Bronchial epithelial cell (primary cell): ENCODE measurements at places on chromosomes 2 and 18. TPM values are rescaled to one million over a fixed set of nuclear protein-coding genes. Genes with fewer than 3 reads are reported as not detected.

C1GALT1C1L gene
- not detected in 2 replicates for total RNA-seq

RFTN2 gene
- under 0.01 and 0.13 TPM in 2 replicates for total RNA-seq

HYCC2 gene
- 8.4 and 13.2 TPM in 2 replicates for total RNA-seq

ALK gene
- not detected in 2 replicates for total RNA-seq

XIRP2 gene
- total RNA-seq = not detected in 2 replicates

TMEM169 gene
- total RNA-seq = 0.26 and 0.51 TPM in 2 replicates

TCF7L1 gene
- total RNA-seq = 1.3 and 1.9 TPM in 2 replicates

SNORC gene
- 0.53 and 1.0 TPM in 2 replicates for total RNA-seq

GTF2A1L gene
- total RNA-seq = 0.26 TPM in 1 of 2 replicates, not detected in the other

LCLAT1 gene
- 8.7 and 11.5 TPM in 2 replicates for total RNA-seq

RBM45 gene
- total RNA-seq = 13.7 and 22.1 TPM in 2 replicates

RFX8 gene
- not detected in 2 replicates for total RNA-seq

CASP10 gene
- 2.6 and 5.1 TPM in 2 replicates for total RNA-seq

DES gene
- total RNA-seq = not detected in 2 replicates

CPS1 gene
- total RNA-seq = 6.3 and 12.6 TPM in 2 replicates

KIF1A gene
- total RNA-seq = not detected in 2 replicates

TMEM247 gene
- not detected in 2 replicates for total RNA-seq

ABCG8 gene
- under 0.01 TPM in 1 of 2 replicates, not detected in the other for total RNA-seq

NETO1 gene
- not detected in 2 replicates for total RNA-seq

C2orf78 gene
- not detected in 2 replicates for total RNA-seq

TRIM43 gene
- under 0.01 TPM in 1 of 2 replicates, not detected in the other for total RNA-seq

TUBB8B gene
- total RNA-seq = not detected in 2 replicates

UGT1A8 gene
- under 0.01 TPM in 2 replicates for total RNA-seq

SKOR2 gene
- not detected in 2 replicates for total RNA-seq

RAD51AP2 gene
- 0.13 TPM in 1 of 2 replicates, not detected in the other for total RNA-seq

SH2D6 gene
- 0.13 TPM in 1 of 2 replicates, not detected in the other for total RNA-seq

MAB21L4 gene
- total RNA-seq = 0.53 and 5.1 TPM in 2 replicates

CCT4 gene
- 122 and 183 TPM in 2 replicates for total RNA-seq

TMEM198 gene
- total RNA-seq = under 0.01 and 0.13 TPM in 2 replicates

CD226 gene
- 0.53 and 0.64 TPM in 2 replicates for total RNA-seq

TIGD1 gene
- total RNA-seq = 1.1 and 1.5 TPM in 2 replicates

ACAA2 gene
- total RNA-seq = 10.3 and 11.0 TPM in 2 replicates

RBMS1 gene
- total RNA-seq = 30.0 and 34.1 TPM in 2 replicates

ZNF397 gene
- total RNA-seq = 12.4 and 15.0 TPM in 2 replicates

SPAST gene
- 22.7 and 25.5 TPM in 2 replicates for total RNA-seq

RGPD6 gene
- total RNA-seq = 15.5 and 45.6 TPM in 2 replicates

DNAJC5G gene
- not detected in 2 replicates for total RNA-seq

CAPN14 gene
- total RNA-seq = 10.3 and 35.1 TPM in 2 replicates

CXCR4 gene
- total RNA-seq = under 0.01 TPM in 1 of 2 replicates, not detected in the other

DLX2 gene
- total RNA-seq = not detected in 2 replicates

TEKT4 gene
- not detected in 2 replicates for total RNA-seq

DOK6 gene
- total RNA-seq = not detected in 2 replicates

VWC2L gene
- under 0.01 TPM in 1 of 2 replicates, not detected in the other for total RNA-seq

FOXD4L1 gene
- 0.13 and 0.26 TPM in 2 replicates for total RNA-seq

TFCP2L1 gene
- total RNA-seq = 5.5 and 10.6 TPM in 2 replicates

CGREF1 gene
- total RNA-seq = 0.26 and 0.53 TPM in 2 replicates

INO80D gene
- total RNA-seq = 7.6 and 7.7 TPM in 2 replicates

NT5C1B gene
- not detected in 2 replicates for total RNA-seq

L3MBTL4 gene
- total RNA-seq = under 0.01 and 1.0 TPM in 2 replicates
